Stimulated activated CD8-positive, alpha-beta memory T cell treated with anti-CD3 and anti-CD28 coated beads, Interleukin-4, amount 100 ng/mL, for 1 hour (primary cell): ENCODE measurements at places on chromosomes 13 and 19.

DNA sequence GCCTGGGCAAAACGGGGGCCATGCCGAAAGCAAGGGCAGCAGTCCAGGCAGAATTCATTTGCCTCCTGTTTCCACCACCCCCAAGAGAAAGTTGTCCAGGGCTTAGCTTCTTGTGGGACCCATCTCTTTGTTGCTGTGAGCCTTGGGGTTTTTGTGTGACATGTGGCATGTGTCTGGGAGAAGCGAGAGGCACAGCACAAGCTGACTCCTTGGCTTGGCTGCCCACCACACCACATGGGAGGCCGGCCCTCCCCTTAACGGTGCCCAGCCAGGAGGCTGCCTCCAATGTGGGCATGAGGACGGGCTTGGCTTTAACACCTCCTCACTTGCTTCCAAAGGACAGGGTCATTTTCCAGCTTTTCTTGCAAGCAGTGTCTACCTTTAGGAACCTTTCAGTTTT lies 81.6 kb downstream of the ZNF536 start:
- no peak for DNase-seq

- DNase-seq = no peak
Measured at GRCh38 chr13:95207769-95208366, 93.4 kb downstream of the ABCC4 start.

DNA sequence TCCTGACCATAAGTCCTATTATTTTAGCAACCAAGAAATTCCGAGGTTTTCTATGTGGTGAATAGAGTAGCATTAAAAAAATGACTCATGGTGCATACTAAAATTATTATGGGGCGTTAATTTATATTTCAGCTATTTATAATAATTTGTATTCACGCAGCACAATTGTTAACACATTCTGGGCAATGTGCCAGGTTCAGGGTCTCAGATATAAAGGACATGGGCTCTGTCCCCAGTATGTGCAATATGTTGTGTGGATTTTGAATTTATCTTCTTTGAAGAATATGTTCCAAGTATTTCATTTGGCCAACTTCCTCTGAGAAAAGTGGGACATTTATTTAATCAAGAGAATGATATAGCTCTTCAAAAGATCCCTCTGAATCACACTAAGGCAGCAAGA lies 1434.7 kb upstream of the PRR20A start:
- no peak for DNase-seq

- DNase-seq = no peak
Measured at GRCh38 chr13:108283110-108283509, 13.6 kb downstream of the TNFSF13B start.

DNA sequence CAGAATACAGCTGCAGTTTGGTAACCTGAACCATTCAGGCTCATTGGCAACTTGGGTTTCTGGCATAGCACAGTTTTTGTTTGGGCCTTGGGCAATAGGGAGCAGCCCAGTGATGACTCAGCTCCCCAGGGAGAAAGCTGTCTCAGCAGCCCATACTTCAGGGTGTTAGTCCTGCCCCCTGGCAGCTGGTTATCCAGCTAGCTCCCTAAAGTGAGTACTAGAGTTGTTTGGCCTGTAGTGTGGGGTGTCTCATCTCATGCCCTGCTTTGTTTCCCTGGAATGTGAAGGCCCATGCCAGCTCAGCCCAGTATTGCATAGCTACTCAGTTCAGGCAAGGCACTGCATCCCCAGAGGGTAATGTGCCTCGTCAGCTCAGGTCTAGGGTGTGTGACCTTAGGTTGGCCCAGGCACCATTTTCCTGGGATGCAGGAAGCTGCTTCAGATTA lies 18.2 kb upstream of the ZNF543 start:
- no peak for DNase-seq

- no peak for DNase-seq
Measured at GRCh38 chr13:64071352-64071751, 2655.7 kb upstream of the PCDH20 start.

- DNase-seq = no peak
Measured at GRCh38 chr19:28498404-28498976, 714.5 kb downstream of the UQCRFS1 start.
